ENCODE measurements at places on chromosomes 11 and 22.

- DNase-seq: no peak
These were observed 4.6 kb upstream of the CDC42BPG start for GRCh38 chr11:64848826-64849597.

DNA sequence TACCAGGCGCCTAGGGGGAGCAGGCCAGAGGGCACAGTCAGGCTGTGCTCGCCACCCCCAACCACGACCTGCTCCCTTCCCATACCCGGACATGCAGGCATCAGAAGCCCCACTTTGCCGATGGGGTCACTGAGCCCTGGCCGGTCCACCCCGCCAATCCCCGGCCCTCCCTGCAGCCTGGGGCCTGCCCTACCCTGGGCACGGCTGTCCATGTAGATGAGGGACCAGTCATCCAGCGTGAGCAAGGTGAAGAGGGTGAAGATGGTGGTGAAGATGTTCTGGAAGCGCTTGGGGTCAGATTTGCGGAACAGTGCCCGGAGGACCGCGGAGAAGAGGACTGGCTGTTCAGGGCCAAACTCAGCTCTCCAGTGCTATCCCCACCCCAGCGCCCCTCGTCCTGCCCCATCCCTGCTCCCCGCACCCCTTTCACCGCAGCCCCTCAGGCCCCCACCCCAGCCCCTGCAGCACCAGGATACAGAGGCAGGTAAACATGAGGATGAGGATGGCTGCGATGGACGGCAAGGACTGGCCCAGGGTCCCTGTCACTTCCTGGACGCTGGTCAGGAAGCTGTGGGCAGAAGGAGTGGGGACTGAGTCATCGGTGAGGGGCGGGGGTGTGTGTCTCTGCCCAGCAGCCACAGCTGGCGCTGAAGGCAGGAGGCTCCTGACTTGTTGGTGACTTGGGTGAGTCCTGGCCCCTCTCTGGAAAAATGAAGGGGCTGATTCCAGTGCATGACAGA lies 5.5 kb downstream of the CATSPER1 start:
- no peak for DNase-seq

GRCh38 chr11:27201454-27202302 lies 161.1 kb downstream of the BBOX1 start:
- DNase-seq: no peak

GRCh38 chr11:64349025-64349387 lies 9.0 kb downstream of the CCDC88B start:
- DNase-seq: no peak

DNA sequence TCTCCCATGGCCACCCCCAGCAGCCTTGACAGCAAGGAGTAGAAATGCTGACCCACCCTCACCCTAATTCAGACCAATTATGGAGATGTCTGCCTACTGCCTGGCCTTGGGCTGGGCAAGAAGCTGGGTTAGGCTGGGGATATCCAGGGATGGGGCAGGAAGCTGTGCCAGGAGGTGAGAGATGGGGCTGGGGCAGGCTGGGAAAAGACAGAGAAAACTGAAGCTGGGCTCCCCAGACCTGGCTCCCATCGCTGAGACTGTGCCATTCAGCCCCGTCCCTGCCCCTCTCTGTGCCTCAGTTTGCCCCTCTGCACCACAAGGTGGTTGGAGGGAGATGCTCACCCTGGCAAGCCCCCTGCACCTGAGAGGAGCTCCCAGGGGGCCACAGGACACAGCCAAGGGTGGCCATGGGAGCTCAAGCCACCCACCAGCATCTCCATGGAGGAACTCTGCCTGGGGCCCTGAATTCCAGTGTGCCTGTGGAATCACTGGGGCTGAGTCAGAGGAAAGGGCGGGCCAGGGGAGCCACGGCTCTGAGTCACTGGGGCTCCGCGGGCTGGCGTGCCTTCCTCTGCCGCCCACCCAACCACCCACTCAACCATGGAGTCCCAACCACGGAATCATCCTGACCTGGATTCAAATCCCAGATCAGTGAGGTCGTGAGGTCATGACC lies 6.0 kb upstream of the CARD10 start:
- DNase-seq: no peak
